ENCODE measurements at places on chromosomes 12 and 14.

DNA sequence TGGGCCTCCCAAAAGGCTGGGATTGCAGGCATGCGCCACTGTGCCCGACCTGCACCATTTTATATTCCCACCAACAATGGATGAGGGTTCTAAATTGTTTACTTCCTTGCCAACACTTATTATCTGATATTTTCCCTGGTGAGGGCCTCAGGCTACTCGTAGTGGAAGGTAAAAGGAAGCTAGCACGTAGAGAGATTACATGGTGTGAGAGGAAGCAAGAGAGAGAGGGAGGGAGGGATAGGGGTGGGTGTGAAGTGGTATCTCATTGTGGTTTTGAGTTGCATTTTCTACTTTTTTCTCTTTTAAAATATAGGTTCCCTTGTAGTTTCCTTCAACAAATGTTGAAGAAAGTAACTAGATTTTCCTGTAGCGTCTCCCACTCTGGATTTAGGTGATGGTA, 30.9 kb downstream of the MYO1H start:
- DNase-seq: no peak

- no peak for DNase-seq
Observed at GRCh38 chr14:50357753-50358395, 38.8 kb downstream of the CDKL1 start.

GRCh38 chr12:59874781-59875180, 279.0 kb downstream of the SLC16A7 start:
- no peak for DNase-seq

GRCh38 chr12:121796855-121797751, 3.6 kb upstream of the RHOF start:
- DNase-seq: peak; percentile 71

DNA sequence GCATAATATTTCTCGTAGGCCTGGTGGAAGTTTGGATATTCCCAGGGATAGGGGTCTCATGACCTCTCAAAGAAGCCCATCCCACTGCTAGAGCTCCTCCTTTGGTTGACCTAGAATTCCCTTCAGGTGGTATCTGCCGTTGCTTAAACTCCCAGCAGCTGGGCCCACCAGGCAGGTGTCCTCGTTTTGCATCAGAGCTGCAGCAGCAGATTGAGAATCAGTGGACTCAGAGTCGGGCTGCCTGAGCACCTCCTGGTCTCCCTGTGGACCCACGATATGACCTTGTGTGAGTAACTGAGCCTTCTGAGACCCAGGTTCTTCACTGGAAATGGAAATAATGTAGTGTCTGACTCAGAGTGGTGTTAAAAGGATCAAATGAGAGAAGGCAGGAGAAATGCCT, 132.7 kb downstream of the PAPOLA start:
- DNase-seq: no peak

GRCh38 chr12:121579981-121580868, 598 bp downstream of the KDM2B start:
- DNase-seq: peak; percentile 85

DNA sequence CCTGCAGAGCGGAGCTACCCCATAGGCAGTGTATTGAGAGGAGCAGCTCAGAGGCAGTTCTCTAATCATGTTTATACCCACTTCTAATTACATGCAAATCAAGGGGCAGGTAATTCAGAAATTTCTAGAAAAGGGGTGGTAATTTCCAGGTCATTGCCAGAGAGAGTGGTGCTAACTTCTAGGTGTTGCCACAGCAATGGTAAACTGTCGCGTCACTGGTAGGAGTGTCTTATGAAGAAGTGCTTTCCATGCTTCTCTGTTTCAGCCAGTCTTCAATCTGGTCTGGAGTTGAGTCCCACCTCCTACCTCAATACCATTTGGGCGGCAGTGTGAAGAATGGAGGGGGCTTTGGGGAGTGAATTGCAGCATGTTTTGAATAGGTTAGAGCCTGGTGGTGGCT, 8.5 kb upstream of the AMN1 start:
- no peak for DNase-seq

DNA sequence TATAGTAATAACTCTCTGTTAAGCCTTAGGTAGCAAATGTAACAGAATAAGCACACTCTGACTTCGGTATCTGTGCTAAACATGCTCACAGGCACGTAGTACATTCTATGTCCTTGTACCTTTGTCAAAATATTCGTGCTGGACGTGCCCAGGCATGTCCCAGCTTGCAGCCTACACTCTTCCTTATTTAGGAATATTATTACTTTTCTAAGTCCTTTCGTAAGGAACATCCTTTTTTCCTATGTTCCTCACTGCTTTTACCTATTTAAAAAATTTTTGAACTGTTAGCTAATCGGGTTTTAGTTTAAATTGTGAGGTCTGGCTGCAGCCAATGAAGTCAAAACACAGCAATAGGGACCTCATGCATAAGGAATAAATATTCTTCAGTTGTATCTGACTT, 24.1 kb upstream of the UBC start:
- no peak for DNase-seq

DNA sequence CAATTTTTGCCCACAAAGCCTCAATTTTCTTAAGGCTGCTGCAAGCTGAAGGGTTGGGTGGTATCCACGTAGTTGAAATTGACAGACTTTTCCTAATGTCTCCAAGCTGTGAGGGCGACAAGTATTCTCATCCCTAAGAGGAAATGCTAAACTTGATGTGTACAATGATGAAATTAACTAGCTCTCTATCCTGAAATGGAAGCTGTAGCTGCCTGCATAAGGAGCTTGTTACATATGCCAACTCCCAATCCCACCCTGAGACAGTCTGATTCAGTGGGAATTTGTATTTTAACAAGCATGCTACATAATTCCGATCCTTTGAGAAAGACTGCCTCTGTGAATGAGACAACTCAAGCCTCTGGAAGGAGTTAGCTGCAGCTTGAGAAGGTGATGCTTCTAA, 45.7 kb upstream of the MDM1 start:
- DNase-seq: no peak

DNA sequence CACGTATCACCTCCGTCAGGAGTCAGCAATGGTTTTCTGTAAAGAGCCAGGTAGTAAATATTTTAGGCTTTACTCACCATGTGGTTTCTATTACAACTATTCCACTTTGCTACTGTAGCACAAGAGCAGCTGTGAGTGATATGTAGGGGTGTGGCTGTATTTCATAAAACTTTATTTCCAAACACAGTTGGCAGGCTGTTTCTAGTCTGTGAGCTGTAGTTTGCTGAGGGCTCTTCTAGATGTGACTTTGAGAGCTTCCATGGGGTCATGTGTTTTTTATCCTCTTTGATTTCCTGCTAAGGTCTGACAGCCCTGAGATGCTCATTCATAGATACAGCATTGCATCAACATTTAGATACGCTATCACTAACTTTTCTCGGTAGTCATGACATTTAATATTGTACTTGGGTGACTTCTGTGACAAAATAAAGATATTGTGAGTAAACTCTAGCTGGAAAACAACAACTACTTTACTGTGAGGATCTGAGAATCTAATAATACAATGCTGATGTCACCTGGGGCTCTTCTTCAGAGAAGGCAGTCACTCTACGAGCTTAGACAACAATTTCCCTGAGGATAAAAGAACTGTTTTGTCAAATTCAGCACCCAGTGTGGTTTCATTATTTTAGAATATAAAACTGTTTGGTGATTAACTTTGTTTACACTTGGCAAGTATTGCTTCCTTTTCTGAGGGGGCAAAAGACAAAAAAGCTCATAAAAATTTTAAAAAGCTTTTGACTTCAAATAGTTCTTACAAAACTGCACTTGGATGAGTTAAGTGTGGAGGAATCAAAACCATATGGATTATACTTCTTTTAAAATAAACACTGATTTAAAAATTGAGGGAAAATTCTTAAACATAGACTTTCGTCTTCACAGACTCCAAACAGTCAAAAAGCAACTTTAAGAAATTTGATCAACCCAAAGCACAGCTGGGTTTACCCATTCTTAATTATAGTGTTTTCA, 231.2 kb upstream of the DCN start:
- no peak for DNase-seq

DNA sequence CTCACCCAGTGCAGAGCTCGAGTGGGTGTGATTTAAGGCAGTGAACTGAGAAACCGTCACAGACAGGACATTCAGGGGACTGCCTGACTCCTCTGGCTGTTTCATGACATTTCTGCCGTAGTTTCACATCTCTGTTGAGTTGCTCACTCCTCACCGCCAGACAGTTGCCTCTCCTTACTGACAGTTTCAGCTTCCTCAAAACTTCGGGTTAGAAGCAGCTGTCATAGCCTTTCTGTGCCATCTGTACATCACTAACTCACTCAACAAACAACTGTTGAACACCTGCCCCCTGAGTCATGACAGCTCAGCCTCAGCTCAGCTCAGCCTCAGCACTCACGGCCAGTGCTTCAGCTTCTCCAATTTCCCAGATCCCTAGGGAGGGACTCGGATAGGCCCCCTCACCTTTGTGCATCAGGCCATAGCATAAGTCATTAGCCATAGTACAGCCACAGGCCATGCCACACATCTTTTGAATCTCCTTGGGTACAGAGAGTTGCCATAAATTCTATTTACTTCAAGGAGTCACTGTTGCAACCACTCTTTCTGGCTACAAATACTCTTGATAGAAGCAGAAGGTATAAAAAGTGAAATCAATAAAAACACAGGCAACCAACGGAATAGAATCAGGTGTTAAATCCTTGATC, 6.2 kb upstream of the SLC15A4 start:
- no peak for DNase-seq

- no peak for DNase-seq
Observed at GRCh38 chr12:6266971-6267721, 43.3 kb upstream of the PLEKHG6 start.

GRCh38 chr12:33180918-33181317, 258.7 kb downstream of the SYT10 start:
- DNase-seq: no peak

DNA sequence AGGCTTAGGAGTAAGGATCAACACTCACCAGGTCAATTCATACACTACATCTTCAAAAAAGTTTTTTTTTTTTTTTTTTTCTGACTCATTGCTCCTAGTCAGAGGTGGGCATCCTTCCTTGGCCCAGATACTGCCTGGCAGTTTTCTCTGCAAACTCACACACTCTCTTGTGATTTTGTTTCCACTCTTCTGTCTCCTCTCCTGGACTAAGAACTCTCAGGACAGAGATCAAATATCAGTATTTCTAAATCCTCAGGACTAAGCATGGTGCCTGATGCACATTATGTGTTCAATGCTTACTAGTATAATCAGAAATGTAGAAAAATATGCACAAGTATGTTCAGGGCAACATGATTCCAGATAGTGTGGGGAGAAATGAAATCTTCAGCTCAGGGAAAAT, 10.2 kb upstream of the PAH start:
- DNase-seq: no peak

DNA sequence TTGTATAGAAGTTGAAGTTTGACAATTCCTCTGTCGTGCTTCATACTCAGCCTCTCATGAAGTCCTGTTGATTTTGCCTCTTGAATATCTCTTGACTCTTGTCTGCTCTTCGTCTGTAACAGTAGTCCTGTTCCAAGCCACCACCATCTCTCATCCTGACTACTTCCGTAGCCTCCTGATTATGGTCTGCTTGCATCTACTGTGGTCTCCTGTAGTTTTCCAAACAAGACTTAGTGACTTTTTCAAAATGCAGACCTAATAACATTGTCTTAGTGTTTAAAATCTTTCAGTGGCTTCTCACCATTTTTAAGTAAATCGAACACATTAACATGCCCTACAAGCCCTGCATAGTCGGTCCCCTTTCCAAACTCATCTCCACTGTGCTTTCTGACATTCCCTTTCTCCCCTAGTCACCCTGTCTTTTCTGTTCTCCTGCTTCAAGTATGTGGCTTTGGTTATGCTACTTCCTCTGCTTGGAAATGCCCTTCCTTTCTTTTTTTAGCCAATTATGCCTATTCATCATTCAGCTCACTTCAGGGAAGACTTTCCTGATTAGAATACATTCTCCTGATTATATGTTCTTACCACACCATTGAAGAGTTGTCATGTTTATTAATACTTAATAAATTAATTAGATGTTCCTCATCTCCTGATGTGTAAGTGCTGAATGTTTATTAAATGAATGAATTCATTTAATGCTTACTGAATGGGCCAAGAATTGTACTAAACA, 2.0 kb downstream of the SCYL2 start:
- no peak for DNase-seq

- DNase-seq: no peak
Observed at GRCh38 chr12:128316973-128317526, 50.1 kb downstream of the TMEM132C start.

GRCh38 chr14:88424573-88424972, 39.1 kb downstream of the SPATA7 start:
- no peak for DNase-seq

GRCh38 chr12:122422730-122423257, 325 bp upstream of the CLIP1 start:
- peak; percentile 51 for DNase-seq

GRCh38 chr12:105819549-105819948, 319.2 kb downstream of the NUAK1 start:
- DNase-seq: no peak

GRCh38 chr12:122155705-122156104, 18.3 kb downstream of the IL31 start:
- no peak for DNase-seq

DNA sequence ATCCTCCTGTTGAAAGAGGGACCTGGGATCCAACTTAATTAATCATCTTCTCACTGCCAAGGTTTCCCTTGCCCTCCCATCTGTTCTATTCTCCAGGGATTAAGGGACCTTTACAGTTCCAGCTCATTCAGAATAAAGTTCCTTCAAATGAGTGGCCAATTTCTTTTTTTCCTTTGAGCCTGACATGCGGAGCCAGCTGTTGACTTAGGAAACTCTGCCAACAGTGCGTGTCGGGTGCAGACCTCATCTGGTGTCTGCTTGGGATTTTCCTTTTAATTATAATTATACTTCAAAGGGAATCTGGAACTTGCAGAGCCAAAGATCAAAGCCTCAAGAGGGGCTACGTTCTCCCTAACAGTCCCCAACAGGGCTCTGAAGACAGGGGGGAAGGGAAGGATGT, 64.8 kb downstream of the CCDC60 start:
- DNase-seq: no peak

- DNase-seq: no peak
Observed at GRCh38 chr14:101873991-101874390, 90.4 kb upstream of the DYNC1H1 start.

- DNase-seq: no peak
Observed at GRCh38 chr12:106914796-106915634, 40.7 kb upstream of the TMEM263 start.

DNA sequence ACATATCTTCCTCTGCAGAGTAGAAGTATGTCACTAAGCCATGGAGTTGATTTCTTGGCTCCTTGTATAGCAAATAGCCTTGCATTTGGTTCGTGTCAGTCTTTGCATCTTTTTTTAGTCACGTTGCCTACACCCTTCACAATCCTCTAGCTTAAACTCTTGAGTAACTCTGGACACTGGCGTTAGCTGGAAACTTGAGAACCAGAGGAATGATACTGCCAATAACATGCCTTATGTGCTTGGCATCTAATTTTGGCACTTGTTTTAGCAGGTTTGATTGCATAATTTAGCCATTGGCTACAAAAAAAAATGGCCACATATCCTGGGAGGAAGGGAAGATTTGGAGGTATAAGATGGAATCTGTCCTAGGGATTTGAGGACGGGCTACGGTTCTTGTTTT, 136.2 kb downstream of the ETV6 start:
- DNase-seq: no peak

Measured in neuronal stem cell (in vitro differentiated cells).